Adrenal gland (tissue), 19 donors: ENCODE measurements at places on chromosomes 2 and 18.

GRCh38 chr18:63273222-63273927 lies 46.2 kb downstream of the BCL2 start:
- DNase-seq: peak; percentile 23

DNA sequence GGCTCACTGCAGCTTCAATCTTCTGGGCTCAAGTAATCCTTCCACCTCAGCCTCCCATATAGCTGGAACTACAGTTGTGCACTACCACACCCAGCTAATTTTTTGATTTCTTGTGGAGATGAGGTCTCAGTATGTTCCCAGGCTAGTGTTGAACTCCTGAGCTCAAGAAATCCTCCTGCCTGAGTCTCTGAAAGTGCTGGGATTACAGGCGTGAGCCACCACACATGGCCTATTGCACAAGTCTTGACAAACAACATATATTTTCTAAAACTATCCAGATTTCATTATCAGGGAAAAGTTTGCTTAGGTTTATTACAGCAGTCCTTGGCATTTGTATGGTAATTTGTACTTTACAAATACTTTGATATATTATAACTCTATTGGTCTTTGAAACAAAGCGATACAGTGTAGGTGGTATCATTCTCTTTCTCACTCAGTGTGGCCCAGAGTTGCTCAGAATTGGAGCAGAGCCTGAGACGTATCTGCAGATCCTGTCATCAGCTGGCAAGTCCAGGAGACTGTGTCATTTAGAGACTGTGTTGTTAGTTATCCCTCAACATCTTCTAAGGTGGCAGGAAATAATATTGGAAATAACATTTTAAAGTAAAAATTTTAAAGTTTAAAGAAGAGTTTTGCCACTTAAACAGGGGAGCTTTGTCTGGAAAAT lies 41.4 kb downstream of the PDK1 start:
- DNase-seq: no peak

- no peak for DNase-seq
These were observed 382.2 kb upstream of the TRIB2 start for GRCh38 chr2:12334412-12334966.

GRCh38 chr2:118058951-118059350 lies 29.3 kb upstream of the INSIG2 start:
- no peak for DNase-seq

GRCh38 chr2:144015036-144015435 lies 504.9 kb downstream of the ZEB2 start:
- DNase-seq: no peak

GRCh38 chr2:46315103-46315890 lies 18.1 kb downstream of the EPAS1 start:
- DNase-seq: peak; percentile 97

DNA sequence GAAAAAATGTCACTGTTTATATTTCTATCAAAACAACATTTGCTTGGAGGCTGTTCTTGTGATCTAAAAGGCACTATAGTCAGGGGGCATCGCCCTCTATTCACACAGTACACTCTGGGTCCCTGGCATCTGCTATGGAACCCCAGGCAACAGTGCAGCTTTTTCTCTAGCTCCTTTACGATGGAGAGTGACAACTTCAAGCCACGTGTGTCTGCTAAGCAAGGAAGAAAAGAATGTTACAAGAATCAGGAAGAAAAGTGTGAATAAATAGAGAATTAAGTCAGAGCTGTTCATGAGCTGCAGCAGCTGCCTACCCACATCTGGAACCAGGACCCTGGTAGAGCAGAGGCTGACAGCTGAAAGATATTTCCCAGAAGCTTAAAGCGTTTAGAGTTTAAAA lies 11.2 kb downstream of the RND3 start:
- DNase-seq: no peak

GRCh38 chr18:56268952-56269351 lies 369.4 kb downstream of the TXNL1 start:
- DNase-seq: no peak
